PC-9 (cell line): ENCODE measurements at places on chromosomes 6 and 20. TPM values are rescaled to one million over a fixed set of nuclear protein-coding genes. Genes with fewer than 3 reads are reported as not detected.
A peak's percentile ranks its signal among the peaks of the same experiment; 100 is the strongest.

Gene DEFB124
- not detected in 2 replicates for total RNA-seq

Gene CALHM6
- total RNA-seq: not detected in 2 replicates

- H3K27ac ChIP-seq: no peak overlapping the region
- no peaks in the 10 kb centered on the region for H3K27me3 ChIP-seq
- DNase-seq: peak; percentile 76
- H3K4me1 ChIP-seq: no peaks in the 10 kb centered on the region
- no peaks in the 10 kb centered on the region for H3K36me3 ChIP-seq
Observed at GRCh38 chr20:36439040-36439730, 102.1 kb upstream of the MYL9 start.

GRCh38 chr6:111238464-111239119 lies 151.3 kb downstream of the SLC16A10 start:
- H3K4me3 ChIP-seq: no peak overlapping the region
- no peaks in the 10 kb centered on the region for H3K27me3 ChIP-seq
- no peaks in the 10 kb centered on the region for H3K36me3 ChIP-seq
- DNase-seq: no peak
- no peak overlapping the region for H3K27ac ChIP-seq
